ENCODE measurements at places on chromosomes 2 and 18. TPM values are rescaled to one million over a fixed set of nuclear protein-coding genes. Genes with fewer than 3 reads are reported as not detected.

SERPINB13 gene
- total RNA-seq: 0.23 TPM

DNAJC5G gene
- total RNA-seq: not detected

COL5A2 gene
- 94.6 TPM for total RNA-seq

OTOS gene
- total RNA-seq: not detected

MYCN gene
- not detected for total RNA-seq

UGT1A4 gene
- 0.13 TPM for total RNA-seq

TXNL4A gene
- total RNA-seq: 47.7 TPM

ACMSD gene
- not detected for total RNA-seq

RIOK3 gene
- total RNA-seq: 45.6 TPM

KCNK3 gene
- total RNA-seq: 2.0 TPM

EIF2B4 gene
- total RNA-seq: 40.8 TPM

CPLX4 gene
- not detected for total RNA-seq

GATA6 gene
- 7.5 TPM for total RNA-seq

ONECUT2 gene
- total RNA-seq: under 0.01 TPM

CIAO1 gene
- 107 TPM for total RNA-seq

NEUROD1 gene
- not detected for total RNA-seq

TXNDC9 gene
- total RNA-seq: 32.1 TPM

SNED1 gene
- 8.3 TPM for total RNA-seq

PLB1 gene
- total RNA-seq: 3.0 TPM

CHRNA1 gene
- not detected for total RNA-seq

FABP1 gene
- total RNA-seq: not detected

C2orf92 gene
- 6.7 TPM for total RNA-seq

LDLRAD4 gene
- 85.9 TPM for total RNA-seq
